Colonic mucosa (tissue), 4 donors: ENCODE measurements at places on chromosomes 4 and X.

GRCh38 chr4:94453391-94453963 is 1.7 kb downstream of the PDLIM5 start:
- H3K27ac ChIP-seq, result peak overlapping the region; percentile 97
- DNase-seq, result peak; percentile 42
- H3K4me3 ChIP-seq, result peak overlapping the region; percentile 95
- H3K36me3 ChIP-seq, result no peaks in the 10 kb centered on the region

GRCh38 chr4:90181644-90182043 is 54.5 kb downstream of the CCSER1 start:
- peak; percentile 27 for DNase-seq
- no peak overlapping the region for H3K27ac ChIP-seq

DNA sequence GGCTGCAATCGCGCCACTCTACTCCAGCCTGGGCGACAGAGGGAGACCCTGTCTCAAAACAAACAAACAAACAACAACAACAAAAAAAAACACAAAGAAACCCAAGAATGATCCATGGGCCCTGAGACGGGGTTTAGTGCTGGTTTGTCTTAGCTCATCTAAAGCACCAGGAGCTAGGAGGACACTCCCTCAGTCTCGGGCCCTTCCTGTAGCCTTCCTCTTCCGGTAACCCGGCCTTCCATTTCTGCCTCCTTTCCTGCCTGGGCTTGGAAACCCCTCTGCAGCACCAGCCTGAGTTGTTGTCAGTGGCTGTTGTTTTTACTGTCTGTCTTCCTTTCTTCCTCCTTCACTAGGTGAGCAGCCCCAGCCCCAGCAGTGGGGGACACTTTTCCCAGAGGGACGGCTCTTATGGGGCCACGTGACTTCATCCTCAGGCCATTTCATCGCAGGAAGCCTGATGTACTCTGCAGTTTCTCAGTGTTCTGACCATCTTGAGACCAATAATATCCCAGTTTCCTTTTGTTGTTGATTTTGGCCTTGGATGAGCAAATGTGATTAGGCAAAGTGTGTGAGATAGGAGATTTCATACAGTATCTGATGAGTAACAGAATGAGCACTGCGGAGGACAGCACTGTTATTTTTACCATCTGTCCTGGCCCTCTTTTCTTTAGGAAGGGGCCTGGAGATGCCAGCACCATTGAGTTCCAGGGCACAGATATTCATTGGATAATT is 90.1 kb downstream of the ANAPC4 start:
- no peak overlapping the region for H3K4me3 ChIP-seq
- no peak overlapping the region for H3K27ac ChIP-seq
- no peaks in the 10 kb centered on the region for H3K36me3 ChIP-seq
- no peaks in the 10 kb centered on the region for H3K27me3 ChIP-seq

GRCh38 chr4:94744850-94745249 is 12.9 kb upstream of the BMPR1B start:
- no peaks in the 10 kb centered on the region for H3K27me3 ChIP-seq
- H3K4me1 ChIP-seq, result no peaks in the 10 kb centered on the region
- H3K27ac ChIP-seq, result no peak overlapping the region
- H3K4me3 ChIP-seq, result no peak overlapping the region
- no peak for DNase-seq

- no peaks in the 10 kb centered on the region for H3K36me3 ChIP-seq
- no peak overlapping the region for H3K27ac ChIP-seq
- no peaks in the 10 kb centered on the region for H3K27me3 ChIP-seq
- DNase-seq, result no peak
- H3K4me1 ChIP-seq, result no peaks in the 10 kb centered on the region
- no peak overlapping the region for H3K4me3 ChIP-seq
Measured at GRCh38 chr4:178823673-178824295, 1381.5 kb upstream of the AGA start.
